GM23338 (cell line): ENCODE measurements at places on chromosomes 1 and 21. TPM values are rescaled to one million over a fixed set of nuclear protein-coding genes. Genes with fewer than 3 reads are reported as not detected.

ANKRD35 gene
- 4.9 and 5.6 TPM in 2 replicates for polyA plus RNA-seq

TRABD2B gene
- polyA plus RNA-seq: 2.0 and 2.2 TPM in 2 replicates

CYP4Z1 gene
- polyA plus RNA-seq: not detected in 2 replicates

GBP1 gene
- 0.13 TPM in 1 of 2 replicates, not detected in the other for polyA plus RNA-seq

KDF1 gene
- 13.6 and 17.4 TPM in 2 replicates for polyA plus RNA-seq

LRRC39 gene
- 0.35 and 0.48 TPM in 2 replicates for polyA plus RNA-seq

GBP5 gene
- not detected in 2 replicates for polyA plus RNA-seq

CGN gene
- polyA plus RNA-seq: 11.8 and 13.9 TPM in 2 replicates

MAP3K7CL gene
- polyA plus RNA-seq: 2.0 and 2.4 TPM in 2 replicates

SMCP gene
- polyA plus RNA-seq: not detected in 2 replicates

ASAP3 gene
- 28.0 and 31.3 TPM in 2 replicates for polyA plus RNA-seq

TNFAIP8L2 gene
- 0.40 and 0.49 TPM in 2 replicates for polyA plus RNA-seq

SMIM1 gene
- 7.2 and 12.0 TPM in 2 replicates for polyA plus RNA-seq
